ENCODE measurements at places on chromosomes 1 and 21. TPM values are rescaled to one million over a fixed set of nuclear protein-coding genes. Genes with fewer than 3 reads are reported as not detected.

S100B gene
- total RNA-seq = not detected

MXRA8 gene
- total RNA-seq = 172 TPM

NEGR1 gene
- 22.6 TPM for total RNA-seq

PSRC1 gene
- total RNA-seq = 1.5 TPM

IFI44L gene
- 1.6 TPM for total RNA-seq

TMEM61 gene
- total RNA-seq = not detected

JAM2 gene
- 1.9 TPM for total RNA-seq

S100A7 gene
- not detected for total RNA-seq

SLC9C2 gene
- 0.46 TPM for total RNA-seq

USP16 gene
- 32.4 TPM for total RNA-seq

MMEL1 gene
- total RNA-seq = not detected

LDLRAD2 gene
- total RNA-seq = under 0.01 TPM
